ENCODE measurements at places on chromosomes 7 and 10.

- no peak for DNase-seq
Measured at GRCh38 chr7:21412410-21412851, 15.5 kb upstream of the SP4 start.

DNA sequence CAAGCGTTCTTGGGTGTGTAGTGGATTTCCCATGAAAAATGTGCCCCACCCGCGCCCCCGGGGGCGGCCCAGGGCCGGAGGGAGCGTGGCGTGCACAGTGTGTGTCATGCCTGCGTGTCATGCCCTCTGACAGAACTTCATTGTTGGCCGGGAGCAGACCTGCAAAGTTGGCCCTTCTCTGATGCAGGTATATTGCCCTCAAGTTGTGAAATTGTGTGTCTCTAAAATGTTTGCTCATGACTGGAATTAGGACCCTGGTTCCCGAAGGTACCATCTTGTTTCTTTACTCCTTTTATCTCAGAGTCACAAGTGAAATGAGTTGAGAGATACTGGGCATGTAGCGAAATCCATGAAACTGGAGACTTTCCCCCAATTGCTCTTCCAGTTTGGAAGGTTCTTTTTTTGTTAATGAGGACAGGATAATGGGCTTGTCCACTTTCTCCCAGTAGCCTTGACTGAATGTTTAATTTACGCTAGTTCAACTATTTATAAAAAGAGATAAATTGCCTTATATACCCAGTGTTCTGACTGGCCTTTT is 26.2 kb downstream of the ADK start:
- peak; percentile 58 for DNase-seq

DNA sequence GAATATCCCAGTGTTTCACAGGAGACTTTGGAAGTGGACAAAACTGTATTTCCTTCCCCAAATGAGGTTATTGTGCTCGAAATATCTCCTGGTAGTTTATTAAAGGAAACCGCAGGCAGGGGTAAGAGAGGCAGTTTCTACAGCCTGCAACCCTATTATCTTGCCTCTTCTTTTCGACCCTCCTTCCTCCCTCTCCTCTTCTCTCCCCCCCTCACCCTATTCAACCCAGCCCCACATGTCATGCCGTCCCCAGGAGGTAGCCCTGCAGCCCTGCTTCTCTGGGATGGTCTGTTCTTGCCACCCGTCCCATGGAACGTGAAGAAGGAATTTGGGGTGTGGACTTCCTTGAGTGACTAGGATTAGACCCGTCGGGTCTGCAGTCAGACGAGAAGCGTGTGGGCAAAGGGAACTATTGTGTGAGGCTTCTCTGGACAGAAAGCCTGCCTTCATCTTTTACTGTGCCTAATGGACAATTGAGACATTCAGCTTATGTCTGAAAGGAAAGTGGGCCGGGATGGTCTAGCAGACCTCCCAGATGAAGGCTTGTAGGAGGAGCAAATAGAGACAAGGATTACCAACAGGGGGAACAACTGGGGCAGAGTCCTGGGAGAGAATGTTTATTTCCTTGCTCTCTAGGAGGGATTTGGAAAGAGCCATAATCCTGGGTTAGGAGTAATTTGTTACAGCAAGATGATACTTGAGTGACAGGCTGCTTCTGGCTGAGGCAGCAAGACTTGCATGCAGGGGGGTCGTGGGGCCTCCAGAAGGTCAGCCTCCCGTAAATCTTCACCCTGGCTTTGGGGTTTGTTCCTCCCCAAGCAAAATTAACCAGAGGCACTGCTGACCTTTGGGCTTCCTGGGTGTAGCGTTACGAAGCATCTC is 77.8 kb downstream of the TCF7L2 start:
- no peak for DNase-seq

- no peak for DNase-seq
Measured at GRCh38 chr7:80478683-80479082, 33.2 kb downstream of the GNAT3 start.

DNA sequence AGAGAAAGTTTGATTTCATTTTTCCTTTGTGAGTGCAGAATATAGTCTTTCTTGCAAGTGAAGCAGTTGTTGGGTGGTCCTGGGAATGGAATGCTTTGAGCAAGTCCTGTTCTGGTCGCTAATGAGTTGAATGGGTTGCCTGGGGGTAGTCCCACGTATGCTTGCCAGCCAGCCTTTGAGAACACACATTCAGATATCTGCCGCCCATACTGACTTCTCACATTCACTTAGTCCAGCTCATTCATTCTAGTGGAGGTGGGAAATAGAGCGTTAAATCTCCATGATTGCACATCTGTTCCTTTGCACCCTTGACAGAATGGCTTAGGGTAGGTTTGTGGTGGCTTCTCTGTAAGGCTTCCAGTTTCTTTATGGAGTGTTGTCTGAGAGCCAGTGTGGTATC is 256.6 kb downstream of the SORCS3 start:
- no peak for DNase-seq

GRCh38 chr7:105149827-105150226 is 135.8 kb downstream of the KMT2E start:
- no peak for DNase-seq

DNA sequence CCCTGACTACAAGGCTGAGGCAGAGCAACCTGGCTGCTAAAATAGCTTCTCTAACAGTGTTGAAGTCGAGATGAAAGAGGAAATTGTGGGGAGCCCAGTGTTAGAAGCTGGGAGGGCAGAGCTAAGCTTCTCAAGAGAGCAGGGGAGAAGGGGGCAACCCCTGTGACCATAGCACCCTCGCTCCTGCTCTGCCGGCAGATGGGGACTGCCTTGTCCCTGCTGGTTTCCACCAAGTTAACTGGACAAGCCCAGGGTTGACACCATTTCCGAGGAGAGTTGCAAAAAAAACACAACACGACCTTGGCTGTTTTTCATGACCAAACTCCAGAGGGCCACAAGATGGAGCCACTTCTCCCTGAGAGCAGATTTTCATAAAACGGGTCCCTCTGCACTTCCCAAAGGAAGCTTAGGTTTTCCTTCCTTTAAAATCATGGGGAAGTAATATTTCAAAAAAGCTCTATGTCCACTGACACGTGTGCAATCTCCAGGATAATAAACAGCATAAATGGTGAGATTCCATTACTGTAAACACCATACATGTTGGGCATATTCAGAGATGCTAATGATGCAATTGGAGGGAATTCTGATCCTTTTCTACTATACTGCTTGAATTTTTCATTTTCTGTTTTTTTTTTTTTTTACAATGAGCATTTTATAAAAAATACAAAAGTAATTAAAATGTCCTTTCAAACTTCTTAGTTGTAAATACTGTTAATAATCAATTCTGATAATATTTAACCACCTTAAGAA is 140.4 kb downstream of the PIP4K2A start:
- no peak for DNase-seq

- DNase-seq, result no peak
Measured at GRCh38 chr7:100879685-100880261, 4.9 kb downstream of the SRRT start.

- no peak for DNase-seq
Measured at GRCh38 chr7:25356534-25357151, 128.4 kb upstream of the NPVF start.

DNA sequence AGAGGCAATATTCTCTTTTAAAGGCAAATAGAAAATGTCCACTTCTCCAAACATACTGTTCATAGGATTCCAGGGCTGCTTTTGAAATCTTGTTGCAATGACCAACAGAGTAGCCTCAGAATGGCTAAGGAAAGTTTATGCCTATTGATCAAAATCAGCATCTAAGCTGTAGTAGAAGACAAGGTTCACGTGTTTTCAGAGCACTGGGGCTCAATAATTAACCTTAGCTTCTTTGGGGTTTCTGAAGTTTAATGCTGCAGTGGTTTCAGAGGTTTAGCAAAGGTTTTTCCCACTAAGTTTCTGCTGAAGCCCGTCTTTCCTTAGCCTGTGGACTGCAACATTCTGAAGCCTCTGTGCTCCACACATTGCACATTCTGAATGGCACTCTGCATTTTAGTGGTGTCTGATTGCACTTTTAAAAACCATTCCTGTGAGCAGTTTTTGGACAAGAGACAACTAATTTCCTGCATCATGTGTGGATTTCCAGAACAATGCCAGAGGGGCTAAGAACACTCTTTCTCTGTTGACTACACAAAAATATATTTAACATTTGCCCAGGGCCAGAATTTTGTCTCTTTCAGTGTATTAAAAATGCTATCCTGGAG is 342.5 kb downstream of the PTEN start:
- no peak for DNase-seq

DNA sequence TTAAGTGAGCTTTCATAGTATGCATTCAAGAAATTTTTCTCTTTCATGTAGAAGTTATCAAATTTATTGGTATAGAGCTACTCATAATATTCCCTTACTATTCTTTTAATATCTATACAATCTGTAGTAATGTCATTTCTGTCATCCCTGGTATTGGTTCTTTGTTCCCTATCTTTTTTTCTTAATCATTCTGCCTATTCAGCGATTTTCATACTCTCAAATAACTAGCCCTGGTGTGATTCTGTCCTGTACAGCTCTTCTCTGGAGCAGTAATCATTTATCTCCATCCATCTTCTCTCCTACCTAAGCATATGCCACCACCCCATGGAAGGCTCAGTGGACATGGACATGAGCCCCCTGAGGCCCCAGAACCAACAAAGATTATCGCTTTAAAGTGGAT is 213.2 kb upstream of the NEBL start:
- DNase-seq, result no peak

GRCh38 chr10:112816033-112816430 is 134.0 kb upstream of the TCF7L2 start:
- DNase-seq, result no peak

- DNase-seq, result no peak
Measured at GRCh38 chr7:44889086-44889781, 3.9 kb upstream of the PURB start.

DNA sequence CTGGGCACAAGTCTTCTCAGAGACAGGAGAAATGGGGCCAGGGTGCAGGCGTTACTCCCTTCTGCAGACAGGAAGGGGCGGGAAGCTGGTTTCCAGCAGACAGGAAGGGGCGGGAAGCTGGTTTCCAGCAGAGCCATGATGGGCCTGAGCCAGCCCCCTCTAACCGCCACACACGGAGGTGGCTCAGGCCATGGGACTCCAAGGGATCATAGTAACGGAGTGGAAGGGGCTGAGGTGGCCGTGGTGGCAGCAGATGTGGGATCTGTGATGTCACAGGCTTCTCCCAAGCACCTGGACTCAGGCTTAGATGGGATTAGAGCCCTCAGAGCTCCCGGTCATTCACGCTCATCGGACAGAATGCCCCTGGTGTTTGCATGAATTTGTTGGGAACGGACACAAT is 177.8 kb downstream of the USP6NL start:
- no peak for DNase-seq

- DNase-seq, result no peak
Measured at GRCh38 chr10:98402478-98402877, 12.5 kb downstream of the PYROXD2 start.

DNA sequence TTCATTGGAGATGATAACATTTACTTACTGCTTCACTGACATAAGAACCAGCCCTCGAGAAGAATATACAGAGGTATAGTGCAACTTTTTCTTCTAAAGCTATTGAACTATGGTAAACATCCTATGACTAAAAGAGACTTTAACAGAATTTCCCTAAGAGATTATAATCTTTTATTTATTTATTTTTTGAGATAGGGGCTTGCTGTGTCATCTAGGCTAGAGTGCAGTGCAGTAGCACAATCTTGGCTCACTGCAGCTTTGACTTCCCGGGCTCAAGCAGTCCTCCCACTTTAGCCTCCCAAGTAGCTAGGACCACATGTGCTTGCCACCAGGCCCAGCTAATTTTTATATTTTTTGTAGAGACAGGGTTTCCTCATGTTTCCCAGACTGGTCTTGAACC is 258.5 kb upstream of the FERD3L start:
- DNase-seq, result no peak

DNA sequence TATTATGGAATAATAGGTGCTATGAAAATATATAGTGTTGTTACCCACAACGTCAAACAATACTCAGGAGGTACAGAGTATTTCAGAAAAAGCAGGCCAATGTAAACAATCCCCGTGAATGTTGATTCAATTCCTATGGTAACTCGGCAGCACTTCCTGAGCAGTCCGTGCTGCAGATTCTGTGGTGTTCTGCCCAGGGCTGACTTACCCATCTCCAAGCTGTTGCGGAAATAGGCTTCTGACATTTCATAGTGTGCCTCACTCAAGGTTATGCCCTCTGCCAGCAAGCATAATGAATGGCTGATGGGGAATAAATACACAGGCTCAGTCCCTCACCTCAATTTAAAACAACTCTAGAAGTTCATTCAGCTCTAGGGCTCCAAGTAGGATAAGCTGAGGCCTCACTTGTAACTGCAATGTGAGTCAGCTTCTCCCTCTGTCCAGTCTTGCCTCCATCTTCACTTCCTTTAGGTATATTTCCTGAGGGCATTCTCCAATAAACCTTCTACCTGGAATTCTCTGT is 177.6 kb downstream of the GNAI1 start:
- DNase-seq, result peak; percentile 22

DNA sequence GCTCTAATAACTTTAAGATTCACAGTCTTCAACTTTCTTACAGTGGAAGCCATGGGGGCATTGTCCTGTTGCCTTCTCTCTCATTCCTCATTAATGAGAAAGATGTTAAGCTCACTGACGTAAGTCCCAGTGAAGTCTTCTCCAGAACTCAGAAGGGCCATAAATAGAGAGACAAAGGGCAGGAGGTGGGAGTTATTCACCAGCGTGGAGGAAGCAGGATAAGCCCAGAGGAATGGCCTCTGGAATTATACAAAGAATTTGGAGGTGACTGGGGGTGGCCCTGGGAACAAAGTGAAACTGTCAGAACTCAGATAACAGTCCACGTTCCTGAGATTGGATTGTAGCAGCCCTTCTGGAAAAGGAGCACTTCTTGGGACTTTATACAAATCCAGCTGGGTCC is 52.4 kb downstream of the SORBS1 start:
- DNase-seq, result no peak

GRCh38 chr7:120169996-120170783 is 102.8 kb upstream of the KCND2 start:
- no peak for DNase-seq

GRCh38 chr10:2978111-2978510 is 89.2 kb upstream of the PFKP start:
- no peak for DNase-seq

- no peak for DNase-seq
Measured at GRCh38 chr10:59536167-59537014, 173.3 kb downstream of the SLC16A9 start.

GRCh38 chr7:104267701-104268368 is 60.0 kb upstream of the ORC5 start:
- no peak for DNase-seq

DNA sequence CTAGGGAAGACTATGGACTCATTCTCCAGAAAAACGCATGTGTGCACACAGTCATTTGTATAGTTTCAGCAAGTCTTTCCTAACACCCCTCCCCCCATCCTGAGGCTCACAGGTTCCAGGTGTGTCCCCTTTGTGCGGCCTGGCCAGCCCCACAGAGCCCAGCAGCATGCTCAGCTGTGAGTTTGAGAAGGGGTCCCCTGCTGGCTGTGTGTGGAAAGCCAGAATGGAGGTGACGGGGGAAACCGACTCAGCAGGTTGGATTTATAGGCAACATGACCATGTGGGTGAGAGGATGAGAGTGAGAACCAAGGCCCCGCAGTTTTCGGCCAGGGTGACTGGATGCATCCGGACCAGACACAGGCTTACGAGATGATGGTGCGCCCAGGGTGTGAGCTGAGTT is 9.9 kb downstream of the PTPRE start:
- DNase-seq, result no peak

GRCh38 chr7:159038066-159038465 is 106.6 kb downstream of the VIPR2 start:
- DNase-seq, result no peak
